ENCODE measurements at places on chromosomes 3 and 15.

- no peak for DNase-seq
Measured at GRCh38 chr15:35141743-35142471, 56.8 kb upstream of the NANOGP8 start.

- DNase-seq: no peak
Measured at GRCh38 chr3:111538111-111538510, 3.9 kb upstream of the CD96 start.

DNA sequence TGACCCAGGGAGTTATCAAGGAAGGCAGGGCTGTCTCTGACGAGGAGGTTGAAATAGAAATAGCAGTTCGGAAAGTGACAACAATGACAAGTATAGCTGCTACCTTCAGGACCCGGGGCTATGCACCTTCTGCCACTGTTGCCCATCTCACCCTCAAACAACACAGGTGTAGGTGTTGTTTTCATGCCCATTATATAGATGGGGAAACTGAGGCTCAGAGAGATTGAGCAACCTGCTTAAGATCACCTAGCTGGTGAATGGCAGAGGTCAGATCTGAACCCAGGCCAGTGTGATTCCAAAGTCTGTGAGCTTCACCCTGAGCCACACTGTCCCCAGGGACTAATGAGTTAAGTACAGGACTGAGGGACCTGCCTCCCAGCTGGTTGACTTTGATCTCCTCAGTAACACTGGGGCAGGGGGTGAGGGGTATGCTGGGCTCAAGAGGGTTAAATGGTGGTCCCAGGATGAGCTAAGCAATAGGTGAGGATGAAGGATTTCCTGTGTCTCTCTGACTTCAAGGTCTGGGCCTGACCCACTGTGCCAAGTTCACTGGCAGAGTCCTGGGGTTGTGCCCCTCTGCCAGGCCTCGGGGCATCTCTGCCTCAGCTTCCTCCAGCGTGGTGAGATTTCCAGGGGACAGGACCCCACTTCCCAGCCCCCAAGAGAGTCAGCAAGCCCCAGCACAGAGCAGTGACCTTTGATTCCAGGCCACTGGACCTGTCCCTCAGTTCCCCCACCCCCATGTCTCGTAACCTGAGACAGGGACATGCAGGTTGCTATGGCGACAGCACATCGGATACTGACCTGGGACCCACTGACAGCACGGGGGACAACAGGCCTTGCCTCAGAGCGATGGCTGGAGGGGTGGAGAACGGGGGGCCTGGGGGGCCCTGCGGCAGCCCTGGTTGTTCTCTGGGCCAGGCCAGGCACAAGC, 35.0 kb downstream of the ATP2B2 start:
- peak; percentile 69 for DNase-seq

DNA sequence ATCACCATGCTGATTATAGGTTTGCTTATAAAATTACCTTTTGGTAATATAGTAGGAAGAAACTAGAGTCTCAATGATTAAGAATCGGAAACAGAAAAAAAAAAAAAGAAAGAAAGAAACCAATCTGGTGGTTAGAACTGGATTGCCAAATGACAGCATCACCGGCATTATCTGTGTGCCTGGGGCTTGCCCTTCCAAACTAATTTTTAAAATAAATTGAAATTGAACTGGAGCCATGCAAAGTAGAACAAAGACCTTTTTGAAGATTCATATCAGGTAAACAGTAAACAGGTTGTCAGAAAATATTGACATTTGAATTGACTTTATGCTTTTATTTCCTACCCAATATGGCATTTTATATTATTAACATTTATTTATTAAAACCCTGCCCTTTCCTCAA, 11.2 kb upstream of the CPB1 start:
- DNase-seq: no peak

GRCh38 chr15:23539892-23540291, 25.6 kb upstream of the MKRN3 start:
- DNase-seq: no peak

DNA sequence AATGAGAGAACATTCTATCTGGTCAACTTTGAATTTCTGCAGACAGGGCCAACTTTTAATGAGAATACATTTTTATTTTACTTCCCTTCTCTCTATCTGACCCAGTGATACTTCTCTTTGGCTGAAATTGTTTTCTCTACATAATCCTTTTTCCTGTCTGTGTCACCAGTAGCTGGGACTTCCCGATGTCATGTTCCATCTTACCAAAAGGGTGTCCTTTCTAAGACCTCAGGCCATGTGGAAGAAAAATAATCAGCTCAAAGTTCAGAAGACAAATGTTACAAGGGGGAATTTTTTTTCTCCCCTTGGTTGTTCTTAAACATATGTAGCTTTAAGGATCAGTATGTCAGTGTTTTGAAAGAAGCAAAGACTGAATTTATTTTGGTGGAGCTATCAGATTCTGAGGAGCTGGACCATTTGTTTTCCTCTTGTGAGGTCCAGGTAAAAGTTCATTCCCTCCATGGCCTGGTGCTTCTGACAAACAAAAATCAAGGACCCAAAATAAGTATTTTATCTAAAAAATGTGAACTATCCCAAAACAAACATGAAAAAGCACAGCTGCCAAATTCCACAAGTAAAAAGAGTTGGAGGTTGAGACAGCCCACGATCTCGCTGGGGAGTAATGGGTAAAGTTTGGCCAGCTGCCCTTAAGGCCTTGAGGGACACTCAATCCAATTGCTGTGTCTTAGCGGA, 859.4 kb upstream of the NR2F2 start:
- DNase-seq: peak; percentile 34

DNA sequence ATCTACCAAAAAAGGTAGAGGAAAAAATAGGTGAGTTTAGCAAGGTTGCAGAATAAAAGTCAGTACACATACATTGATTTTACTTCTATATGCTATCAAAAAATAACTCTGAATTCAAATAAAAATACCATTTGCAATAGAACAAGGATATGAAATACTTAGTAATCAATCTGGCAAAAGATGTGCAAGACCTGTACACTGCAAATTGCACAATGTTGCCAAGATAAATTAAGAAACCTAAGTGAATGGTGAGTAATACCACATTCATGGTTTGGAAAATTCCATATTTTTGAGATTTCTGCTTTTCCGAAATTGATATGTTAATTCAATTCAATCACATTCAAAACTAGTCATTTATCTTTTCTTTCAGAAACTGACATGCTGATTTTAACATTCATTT, 464.8 kb downstream of the EPHA3 start:
- DNase-seq: no peak

DNA sequence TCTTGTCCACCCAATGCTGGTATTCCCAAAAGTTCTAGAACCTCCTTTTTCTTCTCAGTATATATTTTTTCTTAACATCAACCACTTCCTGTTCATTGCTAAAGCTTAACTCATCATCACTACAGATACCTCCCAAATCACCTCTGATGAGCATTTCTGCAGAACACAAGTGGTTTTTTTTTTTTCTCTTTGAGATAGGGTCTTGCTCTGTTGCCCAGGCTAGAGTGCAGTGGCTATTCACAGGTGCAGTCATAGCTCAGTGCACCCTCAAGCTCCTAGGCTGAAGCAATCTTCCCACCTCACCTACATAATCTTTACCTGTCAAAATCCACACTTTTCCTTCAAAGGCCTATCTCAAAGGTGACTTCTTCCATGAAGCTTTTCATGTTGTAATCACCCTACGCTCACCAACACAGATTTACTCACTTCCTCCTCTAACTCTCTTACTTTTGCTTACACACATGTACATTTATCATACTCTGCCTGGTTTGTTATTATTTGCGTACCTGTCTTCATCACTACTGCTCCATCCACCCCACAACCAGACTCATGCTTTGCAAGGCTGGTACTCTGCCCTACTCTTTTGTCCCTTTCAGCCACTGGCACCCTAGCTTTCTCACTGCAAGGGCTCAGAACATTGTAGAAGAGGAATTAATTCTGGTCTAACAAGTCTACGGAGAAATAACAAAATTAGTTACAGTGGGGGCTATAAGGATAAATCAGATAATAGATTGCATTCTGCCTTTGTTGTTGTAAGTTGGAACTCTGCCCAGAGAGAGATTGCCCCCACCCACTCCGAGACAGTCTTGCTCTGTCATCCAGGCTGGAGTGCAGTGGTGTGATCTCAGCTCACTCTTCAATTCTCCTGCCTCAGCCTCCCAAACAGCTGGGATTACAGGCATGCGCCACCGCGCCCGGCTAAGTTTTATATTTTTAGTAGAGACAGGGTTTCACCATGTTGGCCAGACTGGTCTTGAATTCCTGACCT, 27.5 kb downstream of the HERC1 start:
- no peak for DNase-seq

DNA sequence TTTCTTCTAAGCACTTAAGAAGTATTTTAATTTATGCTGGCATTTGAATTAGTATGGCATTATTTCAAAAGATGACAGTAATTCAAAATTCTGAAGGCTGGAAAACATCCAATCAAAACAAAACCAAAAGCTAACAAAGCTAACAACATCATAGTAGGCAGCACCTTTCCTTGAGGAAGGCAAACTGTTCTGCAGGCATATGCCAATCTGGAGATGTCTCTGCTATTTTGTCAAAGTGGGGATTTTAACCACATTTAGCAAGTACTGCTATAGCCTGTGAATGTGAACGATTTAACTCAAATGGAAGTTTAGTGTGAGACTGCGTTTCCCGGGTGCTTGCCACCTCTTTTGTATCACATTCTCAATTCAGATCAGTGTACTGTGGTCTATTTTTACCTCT, 16.7 kb upstream of the GABRA5 start:
- DNase-seq: no peak

- DNase-seq: peak; percentile 96
Measured at GRCh38 chr15:29821416-29822099, 710 bp downstream of the TJP1 start.

GRCh38 chr3:184289426-184289938, 9.6 kb upstream of the PSMD2 start:
- peak; percentile 83 for DNase-seq

DNA sequence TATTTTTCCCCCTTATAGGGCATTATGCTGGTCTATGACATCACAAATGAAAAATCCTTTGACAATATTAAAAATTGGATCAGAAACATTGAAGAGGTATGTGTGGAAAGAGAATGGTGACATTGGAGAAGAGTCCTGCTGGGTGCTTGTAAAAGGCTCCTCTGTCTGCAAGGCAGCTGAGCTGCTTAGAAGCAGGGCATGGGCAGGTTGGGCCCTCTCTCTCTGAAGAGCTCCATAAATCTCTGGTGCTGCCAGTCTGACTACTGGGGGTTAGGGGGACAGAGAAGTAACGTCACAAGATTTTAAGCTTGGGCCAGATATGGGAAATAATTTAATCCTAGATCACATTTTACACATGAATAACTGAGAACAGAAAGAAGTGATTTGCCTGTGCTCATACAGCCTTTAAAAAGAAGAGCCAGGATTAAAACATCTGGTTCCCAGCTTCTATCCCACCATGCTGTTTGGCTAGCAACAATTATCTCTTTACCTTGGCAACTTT, 21.9 kb upstream of the APH1B start:
- no peak for DNase-seq

- DNase-seq: no peak
Measured at GRCh38 chr3:12830785-12831156, 10.6 kb downstream of the RPL32 start.

DNA sequence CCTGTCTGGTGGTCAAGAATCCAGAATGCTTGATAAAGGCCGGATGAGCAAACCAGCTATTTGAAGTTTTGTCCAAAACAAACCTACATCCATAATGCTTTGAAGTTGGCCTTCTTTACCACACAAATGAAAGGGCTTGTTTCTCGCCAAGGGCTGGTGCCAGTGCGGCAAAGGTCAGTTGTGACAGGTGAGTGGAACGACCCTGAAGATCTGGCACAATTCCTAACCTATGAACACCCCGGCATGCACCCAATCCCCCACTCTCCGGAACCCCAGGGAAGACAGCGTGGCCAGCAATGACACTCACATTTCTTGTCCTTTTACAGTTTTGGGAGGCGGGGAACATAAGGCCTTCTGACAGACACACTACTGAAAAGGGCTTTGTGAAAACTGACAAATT, 90.6 kb downstream of the ATP10A start:
- DNase-seq: no peak

GRCh38 chr15:42408178-42408577, 48.9 kb downstream of the CAPN3 start:
- no peak for DNase-seq

- DNase-seq: peak; percentile 99
Measured at GRCh38 chr3:160399125-160400029, at the start of the genes IFT80 and SMC4. Gene IFT80, minus strand, starts transcription at chr3:160399225. Its CDS starts 14,625 bp downstream, at chr3:160384600. Gene SMC4, plus strand, starts transcription at chr3:160399650. Its CDS starts 1,177 bp downstream, at chr3:160400827.

DNA sequence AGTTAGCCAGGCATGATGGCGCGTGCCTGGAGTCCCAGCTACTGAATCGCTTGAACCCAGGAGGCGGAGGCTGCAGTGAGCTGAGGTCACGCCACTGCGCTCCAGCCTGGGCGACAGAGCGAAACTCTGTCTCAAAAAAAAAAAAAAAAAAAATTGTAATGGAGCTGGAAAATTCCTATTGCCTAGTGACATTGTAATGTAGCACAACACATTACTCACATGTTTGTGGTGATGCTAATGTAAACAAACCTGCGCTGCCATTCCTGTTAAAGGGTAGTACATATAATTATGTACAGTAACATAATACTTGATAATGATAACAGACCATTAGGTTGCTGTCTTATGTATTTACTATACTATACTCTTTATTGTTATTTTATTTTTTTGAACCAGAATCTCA, 39.1 kb downstream of the KNL1 start:
- no peak for DNase-seq

GRCh38 chr3:139611528-139611927, 66.2 kb downstream of the NMNAT3 start:
- DNase-seq: no peak

GRCh38 chr3:15977090-15977489, 179.3 kb upstream of the ANKRD28 start:
- DNase-seq: no peak

GRCh38 chr3:185253645-185254410, at the start of gene EHHADH:
Gene EHHADH, minus strand, starts transcription at chr3:185254049. Its CDS starts 27 bp downstream, at chr3:185254022.
- DNase-seq: peak; percentile 29

DNA sequence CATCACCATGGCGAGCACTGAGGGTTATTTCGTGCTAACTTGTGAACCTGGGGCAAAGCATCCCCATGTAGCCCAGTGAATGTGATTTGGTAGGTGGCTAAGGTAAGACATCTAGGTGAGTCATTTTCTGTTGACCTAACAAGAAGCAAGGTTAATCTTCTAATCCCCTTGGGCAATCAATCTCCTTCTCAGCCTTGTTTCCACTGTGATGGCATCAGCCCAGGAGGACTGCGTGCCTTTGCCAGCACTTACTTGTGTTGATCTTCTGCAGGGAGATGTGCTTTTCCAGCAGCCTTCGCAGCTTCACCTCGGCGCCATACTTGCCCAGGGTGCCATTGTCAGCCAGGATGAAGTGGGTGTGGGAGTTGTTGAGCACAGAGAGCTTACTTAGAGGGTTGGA, 35.7 kb downstream of the TRPM1 start:
- no peak for DNase-seq

DNA sequence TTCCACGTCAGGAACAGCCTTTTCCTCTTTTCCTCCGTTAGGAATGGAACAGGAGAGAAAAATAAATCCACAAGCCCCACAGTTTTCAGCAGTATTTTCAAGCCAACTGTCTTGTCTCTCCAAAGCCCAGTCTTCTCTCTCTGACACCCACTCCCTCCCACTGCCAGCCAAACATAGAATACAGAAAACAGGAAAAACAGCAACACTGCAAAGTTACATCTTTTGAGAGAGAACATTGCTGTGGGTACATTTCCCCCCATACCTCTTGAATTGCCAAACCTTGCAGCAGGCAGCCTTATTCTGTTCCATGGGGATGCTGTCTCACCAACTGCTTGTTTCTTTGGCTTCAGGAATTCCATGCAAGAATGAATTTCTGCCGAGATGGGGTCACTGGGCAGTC, 355.7 kb upstream of the UMPS start:
- DNase-seq: no peak

- DNase-seq: no peak
Measured at GRCh38 chr3:134883697-134884385, 88.8 kb downstream of the EPHB1 start.

- DNase-seq: no peak
Measured at GRCh38 chr3:38545983-38546382, 49.8 kb downstream of the EXOG start.
